ENCODE measurements at places on chromosomes 3 and 15.

GRCh38 chr3:160676547-160677303 lies at the start of gene ARL14:
Gene ARL14 (plus strand): TSS chr3:160677160. CDS start chr3:160677347, 187 bp downstream.
- no peak for DNase-seq

- no peak for DNase-seq
These were observed 126.5 kb downstream of the UBE2E2 start for GRCh38 chr3:23329471-23330105.

GRCh38 chr3:108931035-108931434 lies 22.6 kb downstream of the GUCA1C start:
- DNase-seq, result no peak

GRCh38 chr3:120113128-120114116 lies 19.2 kb upstream of the GSK3B start:
- DNase-seq, result no peak

DNA sequence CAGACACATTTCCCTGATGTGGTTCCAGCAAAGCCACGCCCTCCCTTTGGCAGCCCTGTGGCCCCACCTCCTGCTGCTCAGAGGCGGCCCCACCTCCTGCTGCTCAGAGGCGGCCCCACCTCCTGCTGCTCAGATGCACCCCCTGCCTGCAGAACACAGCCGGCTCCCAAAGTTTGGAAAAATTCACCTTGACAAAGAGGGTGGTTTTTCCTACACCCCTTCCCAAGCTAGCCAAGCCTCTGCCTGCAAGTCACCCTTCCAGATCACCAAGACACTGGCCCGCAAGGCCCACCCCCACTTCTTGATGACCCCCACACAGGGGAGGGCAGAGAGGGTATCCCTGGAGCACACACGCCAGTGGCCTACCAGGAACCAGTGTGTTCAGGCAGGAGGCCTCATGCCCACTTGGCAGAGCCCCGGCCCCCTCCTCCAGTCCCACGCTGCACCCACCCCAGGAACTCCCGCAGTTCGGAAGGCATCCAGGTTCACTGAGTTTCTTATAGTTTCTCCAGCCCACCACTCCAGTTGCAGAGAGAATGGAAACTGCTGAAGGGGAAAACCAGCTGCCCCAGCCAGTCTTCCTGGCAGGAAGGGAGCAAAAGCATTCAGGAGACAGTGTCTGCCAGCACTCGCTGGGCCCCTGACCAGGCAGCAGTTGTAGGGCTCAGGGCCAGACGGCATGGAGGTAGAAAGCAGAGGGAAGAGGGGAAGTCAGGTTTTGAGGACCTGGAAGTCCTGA lies 2.3 kb upstream of the HAPLN3 start:
- peak; percentile 71 for DNase-seq

GRCh38 chr3:168071591-168072322 lies 24.0 kb downstream of the GOLIM4 start:
- no peak for DNase-seq

DNA sequence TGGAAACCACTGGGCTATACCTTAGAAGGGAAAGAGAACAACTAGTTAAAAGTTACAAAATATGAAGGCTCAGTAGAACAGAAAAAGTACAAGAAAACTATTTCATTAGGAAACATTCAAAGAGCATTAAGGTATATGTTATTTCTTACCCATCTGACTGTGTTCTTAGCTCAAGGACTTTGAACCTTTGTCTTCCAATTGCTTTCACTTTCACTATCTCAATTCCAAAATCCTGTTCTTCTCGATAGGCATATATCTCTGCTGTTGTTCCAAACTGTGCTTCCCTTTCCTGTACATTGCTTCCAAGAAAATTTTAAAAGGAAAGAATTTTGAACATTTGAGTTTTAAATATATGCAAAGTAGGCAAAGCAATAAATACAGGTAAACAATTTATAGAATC lies 6.9 kb downstream of the CRBN start:
- DNase-seq, result peak; percentile 38
